ENCODE measurements at places on chromosomes 3 and 15. TPM values are rescaled to one million over a fixed set of nuclear protein-coding genes. Genes with fewer than 3 reads are reported as not detected.

Gene TMC3
- total RNA-seq = not detected

Gene GOLGA8G
- not detected for total RNA-seq

Gene CCR5
- 2.2 TPM for total RNA-seq

Gene PLA2G4E
- total RNA-seq = not detected

Gene ROPN1
- 0.29 TPM for total RNA-seq

Gene SLC22A13
- 0.21 TPM for total RNA-seq

Gene LRRN1
- 0.32 TPM for total RNA-seq

Gene LRRIQ4
- total RNA-seq = not detected

Gene ZPLD1
- total RNA-seq = not detected

GRCh38 chr3:87298111-87298718 lies 21.8 kb upstream of the POU1F1 start:
- no peak for DNase-seq

GRCh38 chr15:89349206-89349558 lies 14.6 kb upstream of the POLG start:
- DNase-seq = no peak

- DNase-seq = peak; percentile 34
Measured at GRCh38 chr3:8001712-8002111, 499.9 kb upstream of the LMCD1 start.

GRCh38 chr15:76976572-76977270 lies 18.2 kb upstream of the PSTPIP1 start:
- no peak for DNase-seq

- no peak for DNase-seq
Measured at GRCh38 chr15:39327005-39327730, 253.7 kb upstream of the THBS1 start.

DNA sequence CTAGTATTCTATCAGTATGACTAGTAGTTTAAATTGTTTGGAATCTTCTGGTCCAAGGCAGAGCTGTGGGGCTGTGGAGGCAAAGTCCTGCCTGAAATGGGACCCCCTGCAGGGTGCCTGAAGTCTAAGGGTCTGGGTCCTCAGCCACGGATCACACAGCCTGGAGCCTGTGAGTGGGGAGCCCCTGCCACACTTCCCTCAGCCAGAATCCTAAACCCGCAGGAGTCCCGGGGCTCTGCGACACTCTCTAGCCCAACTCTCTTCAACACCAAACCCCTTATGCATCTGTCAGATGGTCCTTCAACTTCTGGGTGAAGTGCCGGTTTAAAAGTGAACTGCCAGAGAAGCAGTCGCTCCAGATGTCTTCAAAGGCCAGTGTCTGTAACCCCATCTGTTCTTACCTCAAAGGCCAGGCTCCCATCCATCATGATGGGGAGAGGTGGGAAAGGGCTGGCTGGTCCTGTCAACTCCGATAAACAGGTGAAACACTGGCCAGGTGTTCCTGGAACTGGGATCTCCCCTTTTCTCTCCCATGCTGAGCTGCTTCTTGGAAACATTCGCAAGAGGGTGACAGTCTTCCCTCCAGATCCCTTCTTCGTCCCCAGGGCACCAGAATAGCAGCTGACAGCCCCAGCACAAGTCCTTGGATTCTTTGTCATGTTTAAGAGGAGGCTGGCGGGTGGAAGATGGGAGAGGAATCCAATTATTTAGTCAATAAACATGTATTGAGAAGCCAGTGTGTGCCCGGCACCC lies 45.6 kb downstream of the CPN2 start:
- no peak for DNase-seq

DNA sequence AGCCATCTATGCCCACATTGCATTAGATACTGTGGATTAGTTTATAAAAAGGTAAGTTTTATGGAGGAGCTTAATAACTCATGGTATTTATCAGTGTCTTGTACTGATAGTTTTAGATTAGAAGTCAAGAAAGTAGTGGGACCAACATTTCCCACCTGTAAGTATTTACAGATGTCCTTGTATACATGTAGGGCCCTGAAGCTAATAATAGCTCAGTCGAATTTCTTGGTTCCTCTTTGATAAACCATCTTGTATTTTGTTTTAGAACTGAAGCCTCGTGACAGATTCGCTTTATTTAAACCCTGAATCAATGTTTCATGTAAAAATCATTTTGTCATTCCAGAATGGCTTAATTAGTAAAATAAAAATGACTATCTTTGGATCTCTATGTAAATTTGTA lies 73.4 kb downstream of the CRYBG3 start:
- no peak for DNase-seq

DNA sequence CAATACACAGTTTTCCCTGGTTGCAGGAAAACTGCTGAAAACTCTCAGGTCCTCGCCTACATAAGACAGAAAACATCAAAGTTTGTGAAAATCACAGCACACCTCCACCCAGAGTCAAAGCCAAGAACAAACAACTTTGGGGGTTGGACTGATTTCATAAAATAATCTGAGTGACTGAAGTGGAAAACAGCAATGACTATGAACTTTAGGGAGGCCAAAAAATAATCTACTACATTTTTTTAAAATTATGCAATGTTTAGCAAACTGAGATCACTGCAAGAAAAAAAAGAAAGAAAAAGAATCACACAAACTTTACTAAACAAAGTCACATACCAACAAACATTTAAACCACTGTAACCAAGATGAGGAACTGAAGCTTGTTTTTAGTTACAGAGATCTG lies 15.9 kb upstream of the FOXP1 start:
- no peak for DNase-seq

DNA sequence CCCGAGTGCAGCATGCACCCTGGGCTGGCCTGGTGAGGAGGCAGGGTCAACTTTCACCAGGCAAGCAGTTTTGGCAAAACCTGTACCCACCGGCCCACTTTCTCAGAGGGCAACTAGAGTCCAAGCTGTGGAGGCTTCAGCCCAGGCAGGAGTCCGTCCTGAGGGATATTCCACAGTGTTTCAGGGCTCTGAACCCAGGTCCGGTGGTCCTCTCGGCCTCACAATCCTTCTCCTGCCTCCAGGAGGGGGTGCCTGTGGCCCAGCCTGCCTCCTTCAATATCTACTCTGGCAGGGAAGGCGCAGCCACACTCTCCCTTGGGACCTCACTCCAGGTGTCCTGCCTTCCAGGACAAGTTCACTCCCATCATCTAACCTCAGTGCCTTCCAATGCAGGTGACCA lies 3.9 kb downstream of the PLA2G4E start:
- no peak for DNase-seq

- no peak for DNase-seq
Measured at GRCh38 chr3:111761309-111761795, 97.7 kb upstream of the PHLDB2 start.

GRCh38 chr3:19596408-19596807 lies 337.6 kb downstream of the EFHB start:
- no peak for DNase-seq

- DNase-seq = no peak
Measured at GRCh38 chr15:27065151-27065550, 94.2 kb downstream of the GABRG3 start.

GRCh38 chr15:70480196-70480856 lies 283.0 kb downstream of the UACA start:
- peak; percentile 3 for DNase-seq

DNA sequence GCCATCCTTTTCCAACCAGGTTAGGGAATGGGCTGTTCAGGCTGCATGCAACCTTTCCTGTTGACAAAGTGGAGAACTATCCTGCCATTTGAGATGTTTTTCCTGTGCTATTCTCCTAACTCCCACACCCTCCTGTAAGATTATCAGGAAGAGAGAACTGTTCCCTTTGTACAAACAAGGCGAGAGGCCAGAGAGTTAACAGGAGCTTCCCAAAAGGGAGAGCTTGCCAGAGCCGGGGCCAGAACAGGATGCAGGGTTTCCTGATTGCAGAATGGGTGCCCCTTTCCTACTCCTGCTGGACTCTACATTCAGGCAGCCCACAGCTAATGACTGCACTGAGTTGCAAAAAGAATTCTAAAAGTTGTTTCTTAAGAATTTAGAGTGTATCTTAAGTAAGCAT lies 17.1 kb downstream of the PML start:
- peak; percentile 79 for DNase-seq

- DNase-seq = no peak
Measured at GRCh38 chr3:185422677-185423076, 59.7 kb downstream of the MAP3K13 start.

DNA sequence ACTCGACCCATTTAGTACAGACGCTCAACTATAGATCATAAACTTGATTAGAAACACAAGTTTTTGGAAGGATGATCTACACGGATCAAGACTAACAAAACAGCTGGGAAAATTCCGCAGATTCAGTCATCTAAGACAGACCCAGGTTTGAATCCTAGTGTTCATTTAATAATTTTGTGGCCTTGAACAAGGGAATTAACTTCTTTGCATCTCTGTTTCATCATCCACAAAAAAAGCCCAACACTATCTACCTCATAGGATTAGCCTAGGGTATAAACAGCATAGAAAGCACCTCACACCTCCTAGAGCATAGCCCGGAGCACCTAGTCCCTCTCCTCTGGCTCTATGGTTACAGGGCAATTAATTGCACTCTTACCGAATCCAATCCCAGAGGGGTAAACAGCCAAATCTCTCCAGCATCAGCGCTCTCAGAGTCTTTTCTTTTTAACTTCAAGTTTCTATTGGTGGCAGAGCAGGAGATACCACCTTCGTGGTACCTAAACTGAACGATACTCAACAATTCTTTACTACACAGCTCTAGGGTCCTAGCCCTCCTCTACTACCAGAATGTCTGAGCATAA lies 3.5 kb downstream of the TBL1XR1 start:
- DNase-seq = no peak

DNA sequence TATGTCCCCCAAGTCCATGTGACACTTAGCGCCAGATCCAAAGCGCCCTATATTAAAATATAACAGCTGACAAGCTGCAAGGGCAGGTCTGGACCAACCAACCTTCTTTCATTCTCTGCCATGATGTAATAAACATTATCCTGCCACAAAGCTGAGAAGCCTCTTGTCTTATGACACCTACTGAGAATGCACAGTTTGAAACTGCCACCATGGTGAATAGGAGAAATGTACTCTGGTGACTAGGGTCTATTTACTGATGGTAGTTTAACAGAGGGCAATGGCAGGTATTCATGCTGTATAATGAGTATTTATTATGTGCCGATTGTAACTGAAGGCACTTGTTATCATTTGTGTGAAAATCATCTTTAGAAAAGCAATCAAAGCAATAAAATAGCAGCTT lies 634.0 kb downstream of the OTOL1 start:
- DNase-seq = no peak

All from left cardiac atrium (tissue), 4 donors.